ENCODE measurements at places on chromosomes 6 and 20. TPM values are rescaled to one million over a fixed set of nuclear protein-coding genes. Genes with fewer than 3 reads are reported as not detected.

- H3K4me3 ChIP-seq = peak overlapping the region; percentile 52
- H3K27ac ChIP-seq = no peak overlapping the region
- DNase-seq = no peak
- peaks cover 7% of the 10 kb centered on the region for H3K27me3 ChIP-seq
Observed at GRCh38 chr6:10837622-10837994, 731 bp downstream of the MAK start.

DNA sequence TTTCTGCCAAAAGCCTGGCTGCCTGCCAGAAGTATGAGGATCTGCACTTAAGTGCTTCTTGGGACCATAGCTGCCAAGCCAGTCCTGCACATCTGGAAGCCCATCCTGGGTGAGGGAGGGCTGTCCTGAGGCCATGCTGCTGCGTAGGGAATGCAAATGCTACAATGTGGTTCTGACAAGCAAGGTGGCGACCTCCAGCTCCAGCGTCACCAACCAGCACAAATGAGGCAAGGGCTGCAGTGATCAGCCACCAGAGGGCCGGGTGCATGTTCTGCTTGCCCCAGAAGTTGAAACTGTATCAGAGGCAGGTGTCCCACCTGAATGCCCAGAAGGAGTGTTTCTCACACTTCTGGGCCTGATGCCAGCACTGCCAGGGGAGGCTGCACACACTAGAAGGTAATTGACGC lies 99.1 kb upstream of the KCNQ5 start:
- H3K36me3 ChIP-seq = no peaks in the 10 kb centered on the region
- no peak overlapping the region for H3K27ac ChIP-seq
- no peaks in the 10 kb centered on the region for H3K27me3 ChIP-seq
- H3K4me1 ChIP-seq = no peaks in the 10 kb centered on the region
- no peak for DNase-seq

GRCh38 chr20:57055345-57055744 lies 211.1 kb downstream of the BMP7 start:
- no peak overlapping the region for H3K4me3 ChIP-seq
- H3K4me1 ChIP-seq = no peaks in the 10 kb centered on the region
- H3K27me3 ChIP-seq = no peaks in the 10 kb centered on the region
- H3K36me3 ChIP-seq = no peaks in the 10 kb centered on the region

GRCh38 chr6:42846505-42846904 lies 32.9 kb upstream of the RPL7L1 start:
- H3K36me3 ChIP-seq = no peaks in the 10 kb centered on the region
- no peaks in the 10 kb centered on the region for H3K4me1 ChIP-seq
- no peak for DNase-seq
- no peak overlapping the region for H3K27ac ChIP-seq
- H3K4me3 ChIP-seq = no peak overlapping the region
- H3K27me3 ChIP-seq = no peaks in the 10 kb centered on the region

DNA sequence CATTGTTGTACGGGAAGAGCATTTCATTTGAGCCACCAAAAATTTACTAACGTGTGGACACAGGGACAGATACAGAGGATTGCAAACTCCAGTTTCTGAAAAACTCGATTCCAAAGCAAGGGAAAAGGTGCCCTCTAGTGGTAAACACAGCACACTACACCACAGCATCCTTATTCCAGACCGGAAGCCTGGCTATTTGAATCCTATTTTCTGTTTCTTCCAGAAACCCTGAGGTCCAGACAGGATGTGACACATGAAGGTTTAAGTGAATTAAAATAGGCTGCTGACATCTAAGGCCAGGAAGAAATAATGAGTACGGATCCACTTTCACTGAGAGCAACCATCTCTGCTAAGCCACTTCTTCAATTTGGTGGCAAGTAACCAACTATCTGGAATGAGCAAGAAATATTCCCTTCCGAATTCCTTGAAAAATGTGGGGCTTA lies 31.8 kb upstream of the GMPR start:
- no peaks in the 10 kb centered on the region for H3K36me3 ChIP-seq
- no peak overlapping the region for H3K27ac ChIP-seq
- DNase-seq = no peak

The CCR6 gene
- 2.4 TPM for total RNA-seq

The F13A1 gene
- 67.7 TPM for total RNA-seq

The ZC2HC1B gene
- total RNA-seq = not detected
